ENCODE measurements at places on chromosomes 3 and 15.

DNA sequence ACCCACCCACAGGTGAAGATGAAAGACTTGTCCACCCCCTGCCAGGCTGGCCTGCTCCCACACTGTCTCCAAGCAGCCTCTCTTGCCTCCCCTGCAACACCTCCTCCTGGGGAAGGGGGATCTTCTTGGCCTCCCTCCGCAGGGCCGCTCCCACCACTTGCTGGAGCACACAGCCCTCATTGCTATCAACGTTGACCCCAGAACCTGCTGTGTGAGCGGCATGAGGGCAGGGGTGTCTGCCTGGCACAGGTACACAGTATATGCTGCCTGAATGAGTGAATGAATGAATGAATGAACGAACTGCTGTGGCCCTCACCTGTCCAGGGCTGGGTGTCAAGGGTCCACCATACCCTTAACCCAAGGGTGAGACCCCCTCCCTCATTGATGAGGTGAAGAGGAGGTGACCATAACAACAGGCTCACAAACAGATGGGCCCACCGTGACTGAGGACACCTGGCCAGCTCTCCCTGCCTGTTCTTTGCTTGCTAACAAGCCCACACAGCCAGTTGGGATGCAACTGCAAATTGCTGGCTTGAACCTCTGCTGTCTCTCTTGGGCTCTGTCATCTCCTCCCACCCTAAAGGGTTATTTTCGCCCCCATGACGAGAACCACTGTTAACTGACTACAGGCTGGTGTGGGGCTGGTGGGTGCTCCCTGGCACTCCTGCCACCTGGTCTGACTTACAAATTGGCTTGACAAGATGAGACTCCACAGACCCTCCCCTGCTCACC, 22.5 kb downstream of the SLC41A3 start:
- DNase-seq: no peak

- DNase-seq: no peak
Measured at GRCh38 chr15:71154607-71155200, 39.4 kb downstream of the THSD4 start.

GRCh38 chr3:41490360-41490759, 291.1 kb downstream of the CTNNB1 start:
- DNase-seq: no peak

DNA sequence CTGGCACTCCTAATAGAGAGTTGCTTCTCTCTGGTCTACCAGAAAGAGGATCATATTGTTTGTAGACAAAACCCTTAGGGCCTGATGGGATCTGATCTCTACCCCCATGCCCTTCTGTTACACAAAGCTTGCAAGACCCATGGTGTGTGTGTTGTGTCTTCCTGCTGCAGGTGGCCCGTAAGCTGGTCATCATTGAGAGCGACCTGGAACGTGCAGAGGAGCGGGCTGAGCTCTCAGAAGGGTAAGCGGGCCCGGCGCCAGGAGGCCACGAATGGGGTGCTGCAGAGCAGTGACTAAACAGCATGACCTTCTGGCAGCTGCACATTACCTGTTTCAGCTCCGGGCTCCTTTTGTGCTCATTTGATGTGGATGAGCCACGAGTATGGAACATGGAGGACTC, 18.2 kb downstream of the TPM1 start:
- DNase-seq: no peak

DNA sequence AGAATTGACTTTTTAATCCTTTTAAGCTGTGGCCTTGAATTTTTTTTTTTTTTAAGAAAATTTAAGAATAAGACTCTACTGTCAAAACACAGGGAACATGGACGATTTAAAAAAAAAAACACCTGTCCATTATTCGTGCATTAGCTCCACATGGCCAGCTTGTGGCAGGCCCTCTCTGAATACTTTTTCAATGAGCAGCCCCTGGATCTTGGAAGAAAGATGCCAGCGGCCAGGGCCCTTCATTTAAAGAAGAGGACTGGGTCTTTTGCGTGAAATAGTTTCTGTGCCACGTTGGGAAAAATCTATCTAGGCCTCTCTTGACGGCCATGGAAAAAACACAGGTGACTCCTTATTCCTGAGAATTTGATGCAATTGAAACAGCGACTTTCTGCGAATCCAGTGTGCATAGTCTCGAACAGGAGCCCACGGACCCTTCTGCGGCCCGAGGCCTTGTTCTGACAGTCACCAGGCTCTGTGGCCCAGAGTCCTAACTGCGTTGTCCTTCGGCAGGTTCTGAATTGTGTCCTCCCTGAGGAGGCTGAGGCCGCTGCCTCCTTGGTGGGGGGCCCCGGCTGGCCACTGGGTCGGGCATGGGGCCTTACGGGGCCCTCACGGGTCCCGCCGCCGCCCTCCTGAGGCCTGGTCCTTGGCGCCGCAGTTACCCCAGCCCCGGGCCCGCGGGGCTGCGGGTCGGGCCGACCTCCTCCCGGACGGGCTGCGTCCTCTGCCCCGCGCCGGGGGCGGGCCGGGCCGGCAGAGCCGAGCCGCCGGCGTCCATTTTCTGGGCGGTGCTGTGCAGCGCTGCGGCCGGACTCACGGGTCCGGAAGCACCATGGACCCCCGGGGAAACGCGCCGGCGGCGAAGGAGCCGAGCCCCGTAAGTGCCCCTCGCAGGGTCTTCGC, 33.5 kb downstream of the ZBTB38 start:
- DNase-seq: no peak

- no peak for DNase-seq
Measured at GRCh38 chr15:81981908-81982307, 63.9 kb downstream of the MEX3B start.

DNA sequence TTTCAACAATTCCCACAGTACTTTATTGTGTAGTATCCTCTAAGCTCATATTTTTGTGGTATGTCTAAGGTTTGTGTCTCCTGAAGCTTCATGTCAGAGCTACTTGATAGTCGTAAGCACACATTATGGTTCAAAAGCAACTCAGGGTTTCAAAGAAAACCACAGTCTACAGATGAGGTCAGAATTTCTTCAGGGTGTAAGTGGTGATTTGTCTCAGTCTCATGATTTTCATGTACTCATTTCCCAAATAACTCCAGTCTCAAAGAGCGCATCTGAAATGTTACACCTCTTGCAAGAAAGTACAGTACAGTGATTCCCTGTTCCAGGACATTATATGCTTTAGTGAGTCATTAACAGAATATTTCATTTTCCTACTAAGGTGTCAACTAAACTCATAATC, 47.5 kb upstream of the SSR3 start:
- DNase-seq: no peak

DNA sequence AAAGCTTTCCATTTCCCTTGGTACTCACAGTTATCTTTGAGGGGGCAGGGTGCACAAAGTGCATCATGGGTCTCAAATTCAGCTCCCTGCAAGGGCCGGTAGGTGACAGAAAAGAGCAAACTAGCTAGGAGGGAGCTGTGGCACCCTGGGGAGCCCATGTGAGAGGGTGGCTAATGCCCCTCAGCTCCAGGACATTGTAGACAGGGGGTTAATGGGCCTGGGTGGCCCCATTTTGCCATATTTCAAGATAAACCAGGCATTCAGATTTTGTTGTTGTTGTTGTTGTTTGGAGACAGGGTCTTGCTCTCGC, 3.7 kb upstream of the SLC6A6 start:
- no peak for DNase-seq

- DNase-seq: no peak
Measured at GRCh38 chr3:32285891-32286290, 47.4 kb downstream of the CMTM8 start.

- DNase-seq: no peak
Measured at GRCh38 chr3:66200147-66200546, 20.7 kb upstream of the SLC25A26 start.

GRCh38 chr3:23314981-23315762, 112.0 kb downstream of the UBE2E2 start:
- DNase-seq: no peak

GRCh38 chr3:16978234-16978920, 93.6 kb downstream of the PLCL2 start:
- no peak for DNase-seq

DNA sequence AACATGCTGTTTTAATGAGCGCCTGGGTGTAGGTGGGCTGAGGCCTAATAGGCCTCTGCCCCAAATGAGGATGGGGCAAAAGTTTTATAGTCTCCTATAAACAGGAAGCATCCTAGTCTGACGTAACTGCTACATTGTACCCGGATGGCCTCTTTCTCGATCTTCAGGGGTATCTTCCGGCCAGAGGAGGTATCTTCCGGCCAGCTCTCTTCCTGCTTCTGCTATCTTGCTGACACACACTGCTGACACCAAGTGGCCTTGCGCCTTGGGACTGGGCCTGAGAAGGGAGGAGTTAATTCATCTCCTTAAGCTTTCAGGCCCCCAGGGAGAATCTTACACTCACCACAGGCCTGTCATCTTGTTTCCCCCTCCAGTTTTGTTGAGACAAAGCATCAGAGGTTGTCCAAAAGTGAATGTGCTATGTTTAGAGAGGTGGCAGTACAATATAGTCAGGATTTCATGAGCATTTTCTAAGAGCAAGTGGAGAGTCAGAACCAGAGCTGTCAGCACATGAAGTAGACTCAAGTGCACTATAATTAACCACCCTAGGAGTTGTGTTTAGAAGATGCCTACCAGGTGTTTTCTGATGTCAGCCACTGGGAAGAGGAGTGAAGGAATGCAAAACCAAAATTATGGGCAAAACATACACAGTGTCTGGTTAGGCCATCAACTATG, 15.6 kb upstream of the IGSF10 start:
- no peak for DNase-seq

DNA sequence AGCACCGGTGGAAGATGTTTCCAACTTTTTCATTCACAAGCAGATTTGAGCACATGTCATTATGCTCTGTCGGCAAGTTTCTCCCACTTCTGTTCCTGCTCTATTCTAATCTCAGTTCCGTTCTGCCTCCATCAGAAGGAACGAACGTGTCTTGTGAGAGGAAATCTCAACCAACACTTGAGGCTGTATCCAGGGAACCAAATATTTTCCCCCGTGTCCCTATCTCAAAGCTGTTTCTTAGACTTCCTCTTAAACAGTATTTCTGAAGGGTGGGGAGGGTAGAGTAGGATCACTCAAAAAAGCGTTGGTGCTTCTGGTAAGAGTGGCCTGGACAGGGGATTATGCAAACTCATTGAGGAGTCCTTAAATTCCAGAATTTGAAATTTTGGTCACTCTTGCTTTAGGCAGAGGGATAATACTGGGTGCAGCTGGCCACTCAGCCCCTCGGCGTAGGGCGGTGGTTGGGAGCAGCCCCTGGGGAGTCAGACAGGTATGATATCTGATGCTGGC, 54.9 kb downstream of the FRMD4B start:
- no peak for DNase-seq

DNA sequence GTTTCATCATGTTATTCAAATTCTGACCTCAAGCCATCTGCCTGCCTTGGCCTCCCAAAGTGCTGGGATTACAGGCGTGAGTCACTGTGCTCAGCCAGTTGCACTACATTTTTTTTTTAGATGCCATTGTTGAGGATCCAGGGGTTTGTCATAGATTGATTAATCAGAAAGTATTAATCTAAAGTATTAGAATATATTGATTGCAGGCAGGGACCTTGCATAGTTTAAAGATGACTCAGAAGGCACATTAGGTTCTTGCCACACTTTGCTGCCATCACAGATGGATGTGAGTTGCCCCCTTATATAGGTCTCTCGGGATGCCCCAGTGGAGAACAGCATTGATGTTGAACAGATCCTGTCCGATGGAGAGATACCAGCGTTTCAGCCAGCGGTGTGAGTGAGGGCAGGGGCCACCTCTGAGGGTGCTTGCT, 41.1 kb downstream of the IGF1R start:
- no peak for DNase-seq

- DNase-seq: no peak
Measured at GRCh38 chr15:92625251-92625980, 30.2 kb downstream of the FAM174B start.

GRCh38 chr15:70825841-70826240, 28.1 kb downstream of the LARP6 start:
- DNase-seq: no peak

- no peak for DNase-seq
Measured at GRCh38 chr3:121942116-121942786, 48.0 kb downstream of the SLC15A2 start.

DNA sequence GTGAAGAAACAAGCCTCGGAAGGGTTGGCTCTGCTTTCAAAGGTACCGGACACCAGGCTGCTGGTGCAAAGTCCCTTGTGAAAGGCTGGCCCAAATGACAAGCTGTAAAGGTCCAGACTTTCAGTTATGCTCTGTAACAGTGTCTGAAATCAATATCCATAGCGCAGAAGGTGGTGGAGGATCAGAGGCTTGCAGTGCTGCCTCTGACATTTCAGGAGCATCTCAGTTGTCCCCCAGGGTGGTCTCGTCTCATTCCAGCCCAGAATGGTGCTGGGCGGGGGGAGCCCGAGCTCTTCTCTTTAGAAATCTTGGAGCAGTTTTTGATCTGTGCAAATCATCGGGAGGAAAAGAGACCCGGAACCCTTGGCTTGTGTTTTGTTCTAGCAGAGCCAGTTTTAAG, 402.3 kb upstream of the RGMA start:
- DNase-seq: no peak

DNA sequence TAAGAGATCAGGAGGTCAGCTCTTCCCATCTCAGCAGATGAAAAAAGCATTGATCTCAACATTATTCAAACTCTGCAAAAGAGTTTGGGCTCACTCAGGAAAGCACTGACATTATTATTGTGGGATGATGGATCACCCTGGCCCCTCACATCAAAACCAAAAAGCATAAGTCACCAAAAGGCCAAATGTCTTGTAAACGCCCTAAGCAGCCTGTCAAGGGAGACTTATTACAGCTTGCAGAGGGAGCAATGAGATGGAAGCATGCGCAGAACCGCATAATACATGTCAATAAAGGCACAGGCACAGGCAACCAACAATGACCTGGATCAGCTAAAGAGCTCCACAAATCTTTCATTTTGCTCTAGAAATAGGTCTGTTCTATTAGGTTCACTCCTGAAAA, 4.6 kb downstream of the FSIP1 start:
- DNase-seq: no peak

DNA sequence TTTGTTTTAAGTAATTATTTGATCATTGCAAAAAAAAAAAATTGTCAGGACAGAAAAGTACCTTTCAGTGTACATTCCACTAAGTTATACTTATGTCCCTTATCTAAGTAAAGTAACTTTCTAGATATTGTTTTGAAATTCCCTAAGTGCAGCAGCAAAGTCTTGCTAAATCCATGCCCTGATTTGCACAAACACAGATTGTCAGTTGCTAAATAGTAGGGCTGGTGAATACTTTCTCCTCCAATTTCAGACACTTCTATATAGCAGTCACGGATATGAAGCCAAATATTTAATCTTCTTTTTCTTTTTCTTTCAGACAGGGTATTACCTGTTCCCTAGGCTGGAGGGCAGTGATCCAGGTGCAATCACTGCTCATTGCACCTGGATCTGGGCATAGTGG, 12.9 kb downstream of the LRRC2 start:
- no peak for DNase-seq

- no peak for DNase-seq
Measured at GRCh38 chr3:71690341-71690841, 34.8 kb downstream of the EIF4E3 start.

DNA sequence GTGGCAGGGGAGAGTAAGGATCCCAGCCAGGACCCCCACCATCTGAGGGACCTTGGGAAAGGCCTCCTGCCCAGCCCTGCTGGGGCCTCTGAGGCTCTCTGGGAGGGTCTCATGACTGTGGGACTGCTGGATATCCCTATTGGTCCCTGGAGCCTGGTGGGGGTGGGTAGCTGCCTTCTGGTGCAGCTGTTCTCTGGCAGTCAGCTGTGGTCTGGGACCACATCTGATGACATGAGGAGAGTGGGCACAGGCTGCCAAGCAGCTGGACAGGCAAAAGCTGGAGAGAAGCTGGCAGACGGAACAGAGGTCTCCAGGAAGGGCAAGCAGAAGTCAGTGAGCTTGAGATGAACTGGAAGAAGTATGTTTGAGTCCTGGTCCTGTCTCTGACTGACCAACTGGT, 22.4 kb downstream of the PLEKHO2 start:
- DNase-seq: no peak

GRCh38 chr3:109563149-109563548, 225.8 kb upstream of the DPPA4 start:
- DNase-seq: no peak

Measured in stimulated activated CD8-positive, alpha-beta memory T cell treated with anti-CD3 and anti-CD28 coated beads, Interleukin-7, amount 100 ng/mL, for 1 hour (primary cell).